Right ventricle myocardium inferior (tissue), 1 donor: ENCODE measurements at places on chromosomes 2 and 18.

DNA sequence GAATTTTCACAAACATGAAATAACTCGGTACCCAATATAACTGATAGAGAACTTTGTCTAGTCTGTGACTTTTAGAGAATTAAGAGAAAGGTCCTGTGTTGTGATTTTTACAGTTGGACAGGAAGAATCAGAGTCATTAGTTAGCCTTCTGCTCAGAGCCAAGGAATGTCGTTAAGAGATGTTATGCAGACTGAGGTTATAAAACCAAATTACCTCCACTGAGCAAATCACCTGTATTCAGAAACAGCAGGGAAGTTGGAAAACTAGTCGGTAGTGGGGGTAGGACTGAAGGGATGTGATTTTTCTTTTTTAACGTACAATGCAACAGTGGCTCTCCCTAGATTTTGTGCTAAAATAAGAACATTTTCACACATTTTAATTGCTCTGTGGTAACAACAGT, 18.5 kb downstream of the TANK start:
- no peak for DNase-seq

DNA sequence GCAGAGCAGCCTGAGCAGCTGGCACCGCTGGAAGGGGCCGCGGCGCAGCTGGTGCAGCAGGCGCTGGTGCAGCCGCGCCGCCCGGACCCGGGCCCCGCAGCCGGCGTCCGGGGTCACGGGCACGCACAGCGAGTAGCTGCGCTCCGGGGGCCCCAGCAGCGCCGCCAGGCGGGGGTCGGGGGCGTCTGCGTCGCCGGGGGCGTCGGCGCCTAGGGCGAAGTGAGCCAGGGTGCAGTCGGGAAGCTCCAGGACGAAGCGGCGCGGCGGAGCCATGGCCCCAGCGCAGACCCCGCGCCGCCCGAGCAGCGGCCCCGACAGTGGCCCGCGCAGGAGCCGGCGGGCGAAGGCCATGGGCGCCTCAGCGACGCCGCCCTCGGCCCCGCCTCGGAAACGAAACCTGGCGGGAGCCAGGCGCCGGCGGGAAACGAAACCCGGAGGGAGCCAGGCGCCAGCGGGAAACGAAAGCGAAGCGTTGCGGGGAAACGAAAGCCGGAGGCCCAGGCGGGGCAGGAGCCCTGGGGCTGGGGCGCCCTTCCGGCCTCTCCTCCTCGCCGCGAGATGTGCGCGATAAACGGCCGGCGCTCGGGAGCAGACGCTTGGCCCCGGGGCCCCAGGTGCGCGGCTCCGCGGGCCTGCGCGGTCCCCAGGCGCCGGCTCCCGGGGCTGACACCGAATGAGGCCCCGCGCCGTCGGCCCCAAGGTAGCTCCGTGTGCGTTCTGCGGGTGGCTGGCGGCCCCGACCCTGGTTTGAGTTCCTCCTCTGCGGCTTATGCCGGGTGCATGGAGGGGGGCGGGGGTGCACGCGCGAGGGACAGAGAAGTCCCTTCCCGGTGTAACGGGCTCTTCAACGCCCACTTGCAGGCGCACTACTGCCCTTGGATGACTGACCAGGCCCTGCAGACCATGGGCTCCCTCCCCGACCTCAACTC, at the start of gene CMPK2:
Gene CMPK2, minus strand, starts transcription at position 562 of the 929 bp plus-strand sequence. Its CDS starts 211 bp downstream, at position 351.
- DNase-seq = peak; percentile 84

DNA sequence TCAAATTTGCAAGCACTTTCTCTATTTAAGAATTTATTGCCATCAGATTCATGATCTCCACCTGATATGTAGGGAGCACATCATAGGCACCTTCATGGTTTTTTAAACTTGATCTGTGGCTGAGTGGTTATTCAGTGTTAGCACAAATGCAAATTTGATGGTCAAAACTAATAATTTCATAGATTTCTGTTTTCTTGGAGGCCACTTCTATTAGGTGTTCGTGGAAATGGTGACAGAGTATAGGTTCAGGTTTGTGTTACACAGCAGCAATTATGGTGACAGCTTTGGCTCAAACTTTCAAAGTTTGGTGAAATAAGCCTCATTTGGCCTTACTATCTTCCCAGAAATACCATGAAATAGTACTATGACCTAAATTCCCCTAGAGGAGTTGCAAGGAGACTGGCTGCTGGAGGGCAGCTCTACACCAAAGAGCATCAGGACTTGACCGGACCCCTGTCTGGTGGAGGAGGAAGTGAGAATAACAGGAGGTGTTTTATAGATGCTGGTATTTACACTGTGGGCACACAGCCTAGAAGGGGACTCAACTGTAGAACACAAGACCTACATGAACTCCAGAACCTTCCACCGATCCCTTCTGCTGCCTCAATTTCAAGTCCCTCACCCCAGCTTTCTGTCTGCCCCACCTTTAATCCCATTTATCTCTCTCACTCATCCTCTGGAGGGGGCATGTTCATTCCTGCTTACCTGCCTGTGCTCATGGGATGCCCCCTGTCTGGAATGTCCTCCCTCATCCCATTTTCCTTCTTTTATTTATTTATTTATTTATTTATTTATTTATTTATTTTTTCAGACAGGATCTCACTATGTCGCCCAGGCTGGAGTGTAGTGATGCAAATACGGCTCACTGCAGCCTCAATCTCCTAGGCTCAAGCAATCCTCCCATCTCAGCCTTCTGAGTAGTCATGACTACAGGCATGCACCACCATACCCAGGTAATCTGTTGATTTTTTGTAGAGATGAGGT, 132.9 kb upstream of the SIX2 start:
- DNase-seq = no peak

- peak; percentile 76 for DNase-seq
Observed at GRCh38 chr2:235026649-235027557, 75.1 kb downstream of the SH3BP4 start.

DNA sequence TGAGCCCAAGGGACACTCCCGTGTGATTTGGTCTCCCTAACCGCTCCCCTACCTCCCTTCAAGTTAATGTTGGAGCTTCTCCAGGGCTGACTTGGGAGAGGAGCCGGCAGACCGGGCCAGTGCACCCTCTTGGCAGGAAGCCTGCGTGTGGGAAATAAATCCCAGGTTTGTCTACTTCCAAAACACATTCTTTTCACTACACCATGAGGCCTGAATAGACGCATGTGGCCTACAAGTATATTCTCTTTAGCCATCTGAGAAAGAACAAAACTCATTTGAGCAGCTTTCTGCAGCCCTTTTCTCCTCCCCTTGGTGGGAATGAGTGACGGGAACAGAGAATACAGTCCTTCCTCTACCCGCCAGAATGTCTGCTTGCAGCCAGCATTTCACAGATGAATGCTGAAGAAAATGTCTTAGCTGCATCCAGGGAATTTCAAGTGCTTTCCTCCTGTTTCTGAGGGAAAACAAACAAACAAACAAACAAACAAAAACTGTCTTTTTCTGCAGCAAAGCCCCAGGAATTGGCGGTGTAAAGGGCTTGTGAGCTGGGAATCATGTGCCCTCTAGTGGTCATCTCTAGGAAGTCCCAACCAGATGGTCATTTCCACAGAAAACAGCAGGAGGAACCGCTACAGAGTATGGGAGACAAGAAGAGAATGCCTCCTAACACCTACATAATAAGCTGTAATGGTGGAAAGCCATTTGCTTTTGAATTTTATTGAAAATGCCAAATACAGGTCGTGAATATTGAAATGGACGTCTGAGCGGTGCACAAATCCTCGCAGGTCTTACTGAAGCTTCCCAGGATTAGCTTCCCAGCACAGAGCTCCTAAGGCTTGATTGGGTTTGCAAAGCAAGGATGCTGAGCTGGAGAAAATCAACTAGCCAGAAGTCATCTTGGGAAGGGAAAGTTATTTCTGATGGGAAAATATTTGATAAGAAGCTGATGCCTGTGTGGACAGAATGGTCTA, 41.2 kb upstream of the DAPL1 start:
- no peak for DNase-seq

DNA sequence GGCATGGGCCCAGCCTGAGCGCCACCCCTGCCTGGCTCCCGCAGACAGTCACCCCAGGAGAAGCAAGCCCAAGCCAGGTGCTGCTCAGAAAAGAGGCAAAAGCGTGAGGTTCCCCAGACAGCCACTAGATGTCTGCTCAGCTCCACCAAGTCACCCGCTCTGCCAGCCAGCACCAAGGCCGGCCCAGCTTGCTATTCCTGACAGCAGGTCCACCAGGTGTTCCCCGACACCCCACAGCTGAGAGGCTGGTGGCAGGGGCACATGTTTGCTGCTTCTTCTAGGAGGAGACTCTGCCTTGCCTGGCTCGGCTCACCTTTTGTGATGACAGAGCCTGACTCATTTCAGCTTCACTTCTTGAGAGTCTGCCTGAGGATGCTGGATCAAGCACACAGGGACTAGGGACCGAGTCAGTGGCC, 206.7 kb downstream of the MGAT5 start:
- DNase-seq = peak; percentile 75

- DNase-seq = no peak
Observed at GRCh38 chr2:157692768-157693167, 64.1 kb upstream of the ACVR1C start.

DNA sequence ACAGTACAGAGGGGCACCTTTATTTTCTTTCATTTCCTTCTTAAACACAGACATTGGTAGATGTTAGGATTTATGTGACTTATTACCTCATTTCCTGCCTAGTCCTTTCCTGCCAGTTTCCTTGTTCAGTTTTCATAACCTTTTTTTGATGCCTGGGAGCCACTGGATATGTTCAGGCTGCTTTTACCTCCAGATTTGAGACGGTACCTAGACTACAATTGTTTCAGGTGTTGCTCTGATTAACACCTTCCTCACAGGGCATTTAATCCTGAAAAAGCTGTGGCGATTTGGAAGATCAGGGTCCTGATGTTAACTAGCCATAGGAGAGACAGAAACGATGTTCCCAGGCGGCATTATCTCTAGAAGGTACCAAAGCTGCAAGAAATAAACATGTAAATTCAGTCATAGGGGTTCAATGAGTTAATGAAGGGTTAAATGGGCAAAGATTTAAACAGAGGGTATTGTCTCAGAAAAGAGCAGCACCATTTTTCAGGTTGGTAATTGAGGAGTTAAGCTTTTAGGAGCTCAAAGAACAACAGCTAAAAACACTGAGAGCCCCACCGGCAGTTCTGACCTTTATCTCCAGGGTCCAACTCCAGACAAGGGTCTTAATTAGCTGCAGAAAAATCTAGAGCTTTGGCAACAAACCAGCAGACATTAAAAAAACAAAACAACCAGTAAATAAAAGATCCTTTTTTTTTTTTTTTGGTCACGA, 93.3 kb downstream of the HRH4 start:
- no peak for DNase-seq

DNA sequence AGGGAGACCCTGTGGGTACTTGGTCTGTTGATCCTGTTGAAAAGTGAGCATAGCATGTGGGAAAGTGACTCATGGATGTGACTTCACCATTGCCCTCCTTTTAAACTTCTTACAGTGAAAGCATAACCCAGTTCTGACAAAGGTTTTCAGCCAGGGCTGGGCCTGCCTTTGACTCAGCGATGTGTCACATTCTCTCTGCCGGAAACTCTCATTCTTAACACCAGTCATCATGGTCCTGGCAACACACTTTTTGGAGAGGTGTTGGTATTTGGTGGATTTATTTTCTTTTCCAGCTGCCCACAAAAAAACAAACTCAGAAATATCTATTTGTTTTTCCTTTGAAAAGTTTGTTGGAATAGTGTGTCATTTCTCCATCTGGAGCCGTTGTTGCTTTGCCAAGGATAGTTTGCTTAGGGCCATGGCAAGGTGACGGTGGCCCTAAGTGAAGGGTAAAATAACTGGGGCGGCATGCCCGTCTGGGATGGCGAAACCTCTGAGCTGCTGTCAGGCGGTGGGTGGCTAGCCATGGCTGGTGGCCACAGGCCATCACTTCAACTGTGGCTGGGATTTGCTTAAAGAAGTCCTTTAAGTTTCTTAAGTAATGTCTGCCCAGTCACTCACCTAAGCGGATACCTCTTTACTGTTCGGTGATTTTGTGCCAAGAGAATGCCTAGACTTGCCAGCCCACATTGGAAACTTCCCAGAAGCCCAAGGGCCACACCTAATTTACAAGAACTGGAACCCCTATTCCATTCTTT, 123.3 kb downstream of the LTBP1 start:
- no peak for DNase-seq

DNA sequence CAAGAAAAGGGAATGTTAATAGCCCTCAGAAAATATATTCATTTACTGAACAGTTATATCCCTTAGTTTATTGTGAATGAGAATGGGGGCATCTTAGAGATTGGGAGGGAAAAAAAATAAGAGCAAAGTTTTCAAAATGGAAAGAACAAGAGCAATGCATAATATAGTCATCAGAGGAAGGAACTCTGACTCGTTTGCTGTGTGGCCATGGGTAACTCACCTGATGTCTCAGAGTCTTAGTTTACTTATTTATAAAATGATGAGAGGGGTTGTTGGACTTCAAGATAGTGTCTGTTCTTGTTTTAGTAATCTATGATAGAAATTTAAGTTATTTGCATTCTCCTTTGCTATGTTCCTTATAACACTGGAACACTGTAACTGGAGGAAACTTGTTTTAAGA, 70.7 kb downstream of the EML4 start:
- no peak for DNase-seq

DNA sequence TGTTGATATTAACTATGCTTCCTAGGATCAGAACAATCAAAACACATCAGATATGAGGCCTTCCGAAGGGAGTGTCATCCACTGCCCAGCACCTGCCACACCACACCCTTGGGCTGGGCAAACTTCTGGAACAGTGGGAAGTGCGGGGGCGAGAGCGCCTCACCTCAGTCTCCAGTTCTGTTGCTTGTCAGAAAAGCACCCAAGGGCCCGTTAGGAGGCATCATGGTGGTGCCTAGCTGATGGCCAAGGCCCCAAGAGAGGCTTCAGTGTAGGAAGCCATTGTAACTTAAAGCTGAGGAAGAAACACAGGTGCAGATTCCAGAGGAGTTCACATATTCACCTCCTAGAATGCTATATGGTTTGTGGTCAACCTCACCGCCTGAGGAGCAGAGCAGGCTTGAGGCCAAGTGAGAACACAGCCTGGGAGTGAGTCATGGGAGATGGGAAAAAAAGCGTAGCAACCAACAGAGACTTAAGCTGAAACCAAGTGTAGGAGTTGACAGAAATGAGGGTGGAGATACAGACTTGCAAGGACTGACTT, 85.1 kb upstream of the ATL2 start:
- no peak for DNase-seq

- peak; percentile 80 for DNase-seq
Observed at GRCh38 chr2:190407662-190408537, at the start of gene MFSD6. Gene MFSD6 (plus strand): TSS chr2:190408355. CDS start chr2:190436030, 27,675 bp downstream.

DNA sequence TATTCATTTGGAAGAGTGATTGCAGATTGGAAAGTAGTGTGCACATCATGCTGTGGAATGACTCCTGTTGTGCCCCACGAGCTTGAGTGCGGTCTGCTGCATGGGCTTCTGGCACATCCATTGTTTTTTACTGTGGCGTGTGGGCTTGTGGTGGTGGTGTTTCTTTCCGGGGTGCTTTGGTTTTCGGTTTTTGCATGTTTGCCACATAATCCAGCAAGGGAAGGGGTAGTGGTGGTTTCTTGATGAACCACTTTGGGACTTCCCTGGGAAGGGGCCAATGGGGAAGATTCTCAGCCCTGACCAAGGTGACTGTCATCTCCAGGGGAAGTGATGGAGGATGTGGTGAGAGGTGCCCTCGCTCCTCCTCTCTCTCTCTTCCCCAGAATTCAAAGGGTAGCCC, 57.0 kb downstream of the COA5 start:
- DNase-seq = no peak
